ENCODE measurements at places on chromosomes 4 and X. TPM values are rescaled to one million over a fixed set of nuclear protein-coding genes. Genes with fewer than 3 reads are reported as not detected.

The MAGEA1 gene
- not detected for total RNA-seq

The SUPT20HL2 gene
- total RNA-seq: not detected

The ZNF630 gene
- total RNA-seq: not detected

The SASH3 gene
- total RNA-seq: 209 TPM

The CSN1S1 gene
- total RNA-seq: not detected

The CITED1 gene
- total RNA-seq: not detected

The FAM9B gene
- total RNA-seq: not detected

The CXCR3 gene
- 6.4 TPM for total RNA-seq

The TLL1 gene
- not detected for total RNA-seq

The PCSK1N gene
- not detected for total RNA-seq

Data from activated B cell treated with CpG ODN at 0.5 μM for 24 hours (primary cell).